ENCODE measurements at places on chromosomes 7 and 10. TPM values are rescaled to one million over a fixed set of nuclear protein-coding genes. Genes with fewer than 3 reads are reported as not detected.

- H3K27ac ChIP-seq, result peak overlapping the region; percentile 94
- no peak overlapping the region for H3K4me3 ChIP-seq
- no peaks in the 10 kb centered on the region for H3K36me3 ChIP-seq
- H3K4me1 ChIP-seq, result peaks cover 49% of the 10 kb centered on the region
Measured at GRCh38 chr10:110499796-110500514, 2.2 kb downstream of the DUSP5 start.

GRCh38 chr10:7383442-7383841 is 27.4 kb downstream of the SFMBT2 start:
- H3K36me3 ChIP-seq, result no peaks in the 10 kb centered on the region
- no peak for DNase-seq
- H3K27ac ChIP-seq, result no peak overlapping the region
- no peak overlapping the region for H3K4me3 ChIP-seq
- H3K27me3 ChIP-seq, result no peaks in the 10 kb centered on the region

SPDYE1 gene
- not detected for total RNA-seq

- H3K36me3 ChIP-seq, result no peaks in the 10 kb centered on the region
Measured at GRCh38 chr7:17559388-17559787, 260.9 kb downstream of the AHR start.

MALRD1 gene
- total RNA-seq, result 8.1 TPM

GRCh38 chr7:106813705-106814305 is 51.3 kb upstream of the PIK3CG start:
- no peak overlapping the region for H3K4me3 ChIP-seq
- H3K36me3 ChIP-seq, result no peaks in the 10 kb centered on the region
- H3K4me1 ChIP-seq, result no peaks in the 10 kb centered on the region
- no peak for DNase-seq
- H3K27me3 ChIP-seq, result no peaks in the 10 kb centered on the region
- H3K27ac ChIP-seq, result no peak overlapping the region

DNA sequence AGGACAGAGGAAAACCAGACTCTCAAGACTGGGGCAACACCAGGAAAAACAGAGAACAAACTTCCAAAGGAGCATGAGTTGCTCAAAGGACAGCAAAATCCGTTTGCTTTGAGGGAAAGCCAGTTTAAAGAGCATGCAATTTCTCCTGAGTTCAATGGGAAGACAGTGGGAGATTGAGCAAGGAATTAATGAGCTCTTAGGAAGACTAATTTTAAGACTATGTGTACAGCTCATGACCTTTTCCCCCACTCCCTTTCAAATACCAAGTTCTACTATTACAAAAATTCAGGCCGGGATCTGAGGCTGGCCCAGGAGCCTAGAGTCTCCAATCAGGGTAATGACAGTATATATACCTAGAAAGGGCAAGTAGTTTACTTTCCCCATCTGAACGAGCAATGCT is 79.2 kb downstream of the EPDR1 start:
- no peak for DNase-seq
- peak overlapping the region; percentile 57 for H3K27ac ChIP-seq
- no peaks in the 10 kb centered on the region for H3K36me3 ChIP-seq
- H3K4me1 ChIP-seq, result peaks cover 15% of the 10 kb centered on the region
- no peaks in the 10 kb centered on the region for H3K27me3 ChIP-seq

- no peak overlapping the region for H3K4me3 ChIP-seq
- no peak overlapping the region for H3K27ac ChIP-seq
- DNase-seq, result peak; percentile 74
- no peaks in the 10 kb centered on the region for H3K4me1 ChIP-seq
- no peaks in the 10 kb centered on the region for H3K27me3 ChIP-seq
Measured at GRCh38 chr7:135274495-135275268, 41.0 kb downstream of the STRA8 start.

RBM20 gene
- 0.55 TPM for total RNA-seq

DNA sequence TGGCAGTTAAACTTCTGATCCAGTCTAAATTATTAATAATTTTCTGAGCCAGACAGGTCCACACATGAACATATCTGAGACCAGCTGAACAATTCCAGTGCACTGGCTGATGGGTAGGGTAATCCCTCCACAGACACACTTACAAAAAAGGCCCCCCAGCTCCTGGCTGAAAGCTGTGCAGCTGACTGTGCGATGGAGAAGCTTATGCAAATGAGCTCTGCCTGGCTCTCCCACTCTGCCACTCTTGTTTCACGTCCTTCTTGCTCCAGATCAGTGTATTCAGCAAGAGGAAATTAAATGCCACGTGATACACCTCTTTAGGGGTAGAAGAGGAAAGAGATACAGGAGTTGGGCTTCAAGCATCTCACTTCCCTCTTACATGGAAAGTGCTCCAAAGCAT is 76.4 kb upstream of the FEZF1 start:
- no peak overlapping the region for H3K4me3 ChIP-seq
- H3K27ac ChIP-seq, result no peak overlapping the region
- H3K36me3 ChIP-seq, result no peaks in the 10 kb centered on the region
- no peaks in the 10 kb centered on the region for H3K4me1 ChIP-seq
- no peak for DNase-seq

DNA sequence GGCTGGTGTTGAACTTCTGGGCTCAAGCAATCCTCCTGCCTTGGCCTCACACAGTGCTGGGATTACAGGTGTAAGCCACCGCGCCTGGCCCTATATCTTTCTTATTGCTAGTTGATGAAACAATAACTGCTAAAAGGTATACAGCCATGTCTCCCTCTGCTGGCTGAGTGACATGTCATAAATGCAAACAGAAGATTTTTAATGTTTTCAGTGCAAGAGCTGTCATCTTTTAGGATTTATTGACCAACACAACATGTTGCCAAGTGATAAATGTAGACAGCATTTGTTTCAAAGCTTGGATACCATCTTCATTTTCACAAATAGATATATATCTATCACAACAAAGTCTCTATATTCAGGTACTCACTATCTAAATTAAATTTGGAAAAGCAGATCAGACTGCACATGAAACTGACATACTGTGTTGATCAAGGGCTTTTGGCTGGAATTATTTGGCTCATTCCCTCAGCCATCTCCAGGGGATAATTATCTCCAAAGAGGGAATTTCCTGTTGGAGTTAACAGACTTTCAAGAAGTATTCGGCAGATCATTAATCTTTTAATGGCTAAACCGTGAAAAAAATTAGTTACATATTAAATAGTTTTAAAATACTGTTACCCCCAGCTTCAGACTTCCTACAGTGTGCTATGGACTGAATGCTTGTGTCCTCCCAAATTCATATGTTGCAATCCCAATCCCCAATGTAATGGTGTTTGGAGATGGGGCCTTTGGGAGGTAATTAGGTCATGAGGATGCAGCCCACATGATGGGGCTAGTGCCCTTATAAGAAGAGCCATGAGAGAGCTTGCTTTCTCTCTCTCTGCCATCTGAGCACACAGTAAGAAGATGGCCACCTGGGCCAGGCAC is 41.3 kb upstream of the SRPK2 start:
- H3K27me3 ChIP-seq, result no peaks in the 10 kb centered on the region
- no peaks in the 10 kb centered on the region for H3K4me1 ChIP-seq
- H3K36me3 ChIP-seq, result no peaks in the 10 kb centered on the region
- no peak overlapping the region for H3K4me3 ChIP-seq
- no peak for DNase-seq
- no peak overlapping the region for H3K27ac ChIP-seq

GRCh38 chr7:68314208-68314607 is 1284.1 kb upstream of the AUTS2 start:
- no peak overlapping the region for H3K27ac ChIP-seq
- no peak overlapping the region for H3K4me3 ChIP-seq
- DNase-seq, result no peak
